IPS DF 19.7 (cell line): ENCODE measurements at places on chromosomes 3 and 15.

GRCh38 chr15:62254137-62254934 is 89.3 kb upstream of the C2CD4B start:
- no peak for DNase-seq

DNA sequence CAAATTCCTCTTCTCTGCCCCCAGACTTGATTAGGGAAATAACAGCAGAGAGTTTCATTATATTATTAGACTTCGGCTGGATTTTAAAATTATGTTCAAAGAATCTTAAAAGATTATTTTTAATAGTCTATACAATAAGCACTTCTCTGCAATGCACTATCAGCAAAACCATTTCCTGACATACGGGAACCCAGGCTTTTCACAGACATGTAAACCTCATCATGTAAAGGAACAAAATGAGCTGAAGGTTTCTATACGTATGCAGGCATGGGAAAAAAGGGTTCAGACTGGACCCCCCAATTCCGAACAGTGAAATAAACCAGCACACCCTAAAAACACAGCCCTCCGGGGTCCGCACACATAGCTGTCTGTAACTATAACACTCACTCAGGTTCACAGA is 77.5 kb upstream of the LMOD3 start:
- DNase-seq: no peak

GRCh38 chr15:39471785-39472574 is 108.9 kb upstream of the THBS1 start:
- DNase-seq: no peak

DNA sequence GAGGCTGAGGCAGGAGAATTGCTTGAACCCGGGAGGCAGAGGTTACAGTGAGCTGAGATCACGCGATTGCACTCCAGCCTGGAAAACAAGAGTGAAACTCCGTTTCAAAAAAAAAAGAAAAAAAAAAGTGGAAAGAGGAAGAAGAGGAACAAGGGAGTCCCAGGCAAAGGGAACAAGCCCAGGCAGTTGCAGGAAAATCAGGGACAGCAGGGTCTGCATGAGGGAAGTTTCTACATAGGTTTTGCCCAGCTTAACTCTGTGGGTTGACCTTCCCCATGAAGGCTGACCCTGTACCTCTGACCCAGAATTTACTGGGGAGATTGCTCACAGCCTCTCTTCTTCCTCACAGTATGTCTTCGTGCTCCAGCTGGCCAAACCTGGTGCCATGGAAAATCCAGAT is 12.3 kb downstream of the RBP1 start:
- DNase-seq: no peak

DNA sequence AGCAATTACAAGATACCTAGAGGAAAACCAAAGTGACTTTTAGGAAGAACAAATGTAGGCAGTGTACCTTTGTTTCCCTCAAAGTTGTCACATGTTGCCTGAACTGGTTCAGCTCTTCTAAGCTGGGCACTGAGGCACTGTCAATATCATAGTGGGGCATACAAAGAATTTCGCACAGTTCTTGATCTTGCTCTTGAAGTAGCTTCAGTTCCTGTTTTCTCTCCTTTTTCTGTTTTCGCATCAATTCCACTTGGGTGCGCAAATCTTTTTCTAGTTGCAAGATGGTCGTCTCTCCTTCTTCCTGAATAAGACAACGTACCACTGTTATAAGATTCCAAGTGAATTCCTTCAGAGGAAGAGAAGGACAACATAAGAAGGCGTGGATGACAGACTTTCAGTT is 12.7 kb downstream of the PRC1 start:
- no peak for DNase-seq

GRCh38 chr3:123067689-123068600 is 1.1 kb downstream of the PDIA5 start:
- DNase-seq: no peak

DNA sequence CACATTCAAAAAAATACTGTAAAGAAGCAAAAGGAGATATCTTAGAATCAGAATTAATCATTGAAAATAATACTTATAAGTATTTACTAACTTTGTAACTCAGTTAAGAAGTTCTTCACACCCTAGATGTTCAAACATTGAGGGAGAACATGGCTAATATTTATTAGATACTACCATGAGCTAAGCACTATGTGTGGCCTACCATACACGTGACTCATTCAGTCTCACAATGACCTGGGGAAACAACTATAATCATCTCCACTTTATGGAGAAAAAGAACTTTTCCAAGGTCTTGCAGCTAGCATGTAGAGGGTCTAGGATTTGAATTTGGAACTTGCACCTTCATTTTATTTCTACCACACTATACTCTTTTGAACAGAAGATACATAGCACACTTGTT is 361.9 kb upstream of the CFAP20DC start:
- DNase-seq: no peak

DNA sequence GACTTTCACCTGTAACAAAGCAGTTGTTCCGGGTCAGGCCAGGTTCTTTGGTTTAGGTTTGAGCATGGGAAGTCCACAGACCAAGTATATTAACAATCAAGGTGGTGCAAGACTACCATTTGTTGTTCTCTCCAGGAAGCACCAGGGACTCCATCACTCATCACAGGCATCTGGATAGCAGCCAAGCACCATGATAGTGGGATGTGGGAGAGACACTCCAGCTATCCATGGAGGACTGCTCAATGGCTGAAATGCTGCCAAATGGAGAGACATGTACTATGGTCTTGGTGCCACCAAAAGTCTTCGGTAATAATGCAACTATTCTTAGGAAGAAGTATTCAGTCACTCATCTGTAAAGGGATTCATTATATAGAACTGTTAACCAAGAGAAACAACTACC is 143.0 kb downstream of the TNIK start:
- DNase-seq: no peak

GRCh38 chr3:187403768-187404288 is 35.6 kb downstream of the RTP4 start:
- DNase-seq: no peak

DNA sequence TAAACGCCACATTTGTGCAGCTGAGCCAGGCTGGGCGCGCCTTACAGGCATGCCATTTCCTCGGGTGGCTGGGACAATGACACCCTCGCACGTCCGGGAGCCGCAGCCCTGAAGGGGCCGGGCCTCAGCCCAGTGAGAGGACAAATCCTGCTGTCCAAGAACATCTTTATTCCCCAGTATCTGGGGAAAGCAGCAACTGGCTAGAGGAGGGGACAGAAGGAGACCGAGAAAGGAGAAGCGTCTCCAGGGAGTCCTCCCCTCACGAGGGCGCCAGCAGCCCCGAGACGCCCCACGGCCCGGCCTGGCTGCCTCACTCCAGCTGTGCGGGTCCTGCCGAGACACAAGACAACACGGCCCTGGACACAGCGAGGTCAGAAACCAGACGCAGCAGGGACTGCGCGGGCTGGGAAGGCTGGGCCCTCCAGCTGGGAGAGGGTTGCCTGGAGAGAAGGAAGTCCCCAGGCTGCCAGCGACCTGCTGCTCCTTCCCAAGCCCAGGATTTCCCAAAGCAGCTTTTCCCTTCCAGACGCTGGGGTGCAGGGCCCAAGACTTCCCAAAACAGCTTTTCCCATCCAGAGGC is 130.2 kb downstream of the CHSY1 start:
- no peak for DNase-seq

GRCh38 chr15:91411586-91411985 is 311.5 kb downstream of the SV2B start:
- DNase-seq: no peak

DNA sequence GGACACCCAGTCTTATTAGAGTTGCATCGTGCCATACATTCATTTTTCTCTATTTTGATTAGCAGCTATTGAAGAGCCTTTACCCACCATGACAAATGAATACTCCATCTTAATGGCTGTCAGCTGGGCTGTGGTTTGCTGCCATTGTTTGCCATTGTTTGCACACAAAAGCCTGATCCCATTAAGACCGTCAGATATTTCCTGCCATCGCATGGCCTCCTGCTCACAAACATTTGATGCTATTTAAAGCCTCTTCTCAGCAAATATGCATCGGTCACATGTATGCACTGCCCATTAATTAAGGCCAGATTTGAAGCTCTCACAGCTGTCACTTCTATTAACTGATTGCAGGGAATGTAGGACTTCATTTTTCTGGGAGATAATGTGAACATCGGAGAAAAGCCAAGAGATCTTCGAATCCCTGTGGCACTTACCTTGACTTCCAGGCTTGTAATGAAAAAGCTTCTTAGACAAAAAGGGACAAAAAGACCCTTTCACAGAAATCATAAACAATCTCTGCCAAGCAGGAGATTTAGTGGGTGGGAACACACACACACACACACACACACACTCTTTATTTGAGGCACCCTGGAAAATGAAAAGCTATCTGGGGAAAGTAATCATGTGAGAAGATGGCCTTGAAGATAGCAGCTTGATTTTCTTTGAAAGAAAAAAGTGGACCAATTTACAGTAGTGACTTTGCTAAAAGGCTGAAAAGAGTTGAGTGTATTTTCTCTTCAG is 175.4 kb upstream of the NR2E3 start:
- DNase-seq: no peak

DNA sequence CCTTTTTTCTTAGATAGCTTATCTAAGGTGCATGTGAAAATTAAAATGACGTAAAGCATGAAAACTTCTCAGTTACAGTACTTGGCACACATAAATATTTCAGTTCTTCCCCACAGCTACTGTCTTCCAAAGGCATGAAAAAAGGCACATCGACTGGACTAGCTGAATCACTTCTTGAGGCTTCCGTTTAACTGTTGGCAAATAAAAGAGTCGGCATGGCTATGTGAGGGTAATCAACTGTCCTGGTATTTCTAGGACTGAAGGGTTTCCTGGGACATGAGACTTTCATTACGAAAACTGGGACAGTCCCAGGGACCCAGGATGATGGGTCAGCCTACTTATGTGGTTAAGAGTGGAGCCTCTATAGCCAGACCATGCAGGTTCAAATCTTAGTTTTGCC is 168.2 kb downstream of the TPRG1 start:
- no peak for DNase-seq

GRCh38 chr3:31670722-31671121 is 138.0 kb downstream of the STT3B start:
- no peak for DNase-seq

DNA sequence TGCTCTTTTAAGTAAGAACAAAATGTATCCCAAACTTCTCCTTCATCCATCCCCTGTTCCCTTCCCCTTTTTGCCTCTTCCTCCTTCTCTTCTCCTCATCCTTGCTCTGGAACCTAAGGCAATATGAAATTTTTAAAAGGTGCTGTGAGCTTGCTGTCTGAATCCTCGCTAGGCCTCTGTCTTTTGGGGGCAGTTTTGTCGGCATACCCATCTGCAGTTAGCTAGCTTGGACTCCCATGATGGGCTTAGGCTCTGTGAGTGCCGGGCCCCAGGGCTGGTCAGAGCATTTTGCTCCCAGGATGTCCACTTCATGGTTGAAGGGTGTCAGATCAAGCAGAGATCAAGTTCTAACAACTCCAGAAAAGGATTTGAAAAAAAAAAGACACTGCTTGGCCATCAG is 18.6 kb downstream of the ZIC1 start:
- DNase-seq: no peak

- no peak for DNase-seq
These were observed 18.3 kb downstream of the TGM4 start for GRCh38 chr3:44892689-44893088.

DNA sequence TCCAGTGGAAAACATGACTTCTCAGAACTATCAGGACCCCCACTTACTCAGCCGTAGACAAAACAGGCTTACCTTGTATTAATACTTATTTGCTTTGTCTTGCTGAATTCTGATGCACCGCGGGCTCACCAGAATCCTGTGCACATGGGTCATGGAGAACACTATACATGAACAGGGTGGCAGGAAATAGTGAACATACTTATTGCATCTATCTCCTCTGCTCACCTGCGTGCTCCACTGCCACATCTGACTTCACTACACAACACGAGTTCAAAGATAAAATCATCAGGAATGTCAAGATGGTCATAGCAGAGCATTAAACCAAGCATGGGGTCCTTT is 10.7 kb upstream of the MAPK6 start:
- DNase-seq: no peak

- no peak for DNase-seq
These were observed 67.2 kb upstream of the BCL6 start for GRCh38 chr3:187812496-187812895.

DNA sequence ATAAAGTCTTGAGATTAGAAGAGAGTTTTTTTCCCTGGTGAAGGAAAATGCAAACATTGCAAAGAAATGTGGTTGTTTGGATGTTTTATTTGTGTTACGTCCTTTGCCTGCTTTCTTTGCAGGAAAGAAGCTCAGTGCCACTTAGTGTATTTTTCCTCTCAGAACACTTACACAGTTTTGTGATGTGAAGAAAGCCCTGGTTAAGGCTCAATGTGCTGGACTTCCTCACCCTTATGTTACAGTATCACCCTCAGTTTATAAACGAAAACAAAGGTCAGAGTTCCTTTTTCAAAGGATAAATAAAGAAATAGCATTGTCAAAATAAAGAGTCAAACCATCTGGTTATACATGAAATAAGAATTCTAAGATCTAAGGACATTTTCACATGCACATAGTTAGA is 45.9 kb downstream of the RNF13 start:
- DNase-seq: no peak

DNA sequence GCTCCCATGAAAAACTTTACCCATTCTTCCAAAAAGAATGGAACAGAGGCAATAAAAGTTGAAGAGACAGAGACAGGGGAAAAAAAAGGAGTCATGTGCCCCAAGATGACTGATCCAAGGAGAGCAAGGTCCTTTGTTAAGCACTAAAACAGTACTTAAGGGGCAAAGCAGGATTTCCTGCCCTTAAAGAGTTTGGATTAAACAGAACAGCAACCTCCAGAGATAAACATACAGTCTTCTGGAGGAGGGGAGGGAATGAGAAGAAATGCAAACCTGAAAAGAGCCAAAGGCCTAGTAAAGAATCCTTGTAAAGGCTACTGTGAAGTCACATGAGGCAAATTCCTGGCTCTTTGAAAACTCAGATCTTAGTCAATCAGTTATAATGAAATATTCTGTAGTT is 38.2 kb downstream of the SHQ1 start:
- DNase-seq: no peak

DNA sequence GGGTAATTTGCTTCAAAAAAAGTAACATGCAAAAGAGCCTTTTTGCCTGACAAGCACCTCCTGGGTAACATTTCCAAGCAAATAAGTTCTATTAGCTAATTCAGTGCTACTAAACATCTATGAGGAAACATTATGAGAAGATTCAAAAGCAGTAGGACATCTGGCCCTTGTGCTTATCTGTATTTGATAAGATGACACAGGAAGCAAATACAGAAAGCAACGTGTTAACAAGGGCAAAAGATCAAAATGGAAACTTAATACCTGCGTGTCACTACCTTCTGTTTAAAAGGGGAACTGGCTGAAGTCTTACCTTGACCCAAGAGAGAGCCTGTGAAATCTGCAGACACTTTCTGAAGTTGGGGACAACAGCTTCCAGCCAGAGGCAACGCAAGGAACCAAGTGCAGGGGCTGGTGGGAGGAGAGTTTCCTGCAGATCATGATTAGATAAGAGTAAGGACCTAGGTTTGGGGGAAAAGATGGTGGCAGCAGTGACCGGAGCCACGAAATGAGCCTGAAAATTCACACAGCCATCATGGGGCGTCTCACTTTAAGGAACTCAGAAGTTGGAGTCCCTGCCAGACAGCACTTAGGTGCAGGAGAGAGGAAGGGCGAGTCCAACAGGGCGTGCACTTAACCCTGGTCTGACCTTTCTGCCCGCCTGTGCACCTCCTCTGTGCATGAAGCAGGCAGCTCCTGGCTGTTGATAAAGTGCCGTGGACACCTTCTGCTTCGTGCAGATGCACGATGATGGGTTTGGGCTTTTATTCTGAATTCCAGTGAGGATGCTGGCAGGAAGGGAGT is 153.6 kb upstream of the BHLHE40 start:
- no peak for DNase-seq

- DNase-seq: no peak
These were observed 25.8 kb upstream of the UBXN7 start for GRCh38 chr3:196458063-196458462.

- DNase-seq: no peak
These were observed at the start of gene BHLHE40 for GRCh38 chr3:4979428-4980228. Gene BHLHE40 (plus strand): TSS chr3:4979437. CDS start chr3:4979719, 282 bp downstream.
